Tibial nerve (tissue), 4 donors: ENCODE measurements at places on chromosomes 5 and 9.

DNA sequence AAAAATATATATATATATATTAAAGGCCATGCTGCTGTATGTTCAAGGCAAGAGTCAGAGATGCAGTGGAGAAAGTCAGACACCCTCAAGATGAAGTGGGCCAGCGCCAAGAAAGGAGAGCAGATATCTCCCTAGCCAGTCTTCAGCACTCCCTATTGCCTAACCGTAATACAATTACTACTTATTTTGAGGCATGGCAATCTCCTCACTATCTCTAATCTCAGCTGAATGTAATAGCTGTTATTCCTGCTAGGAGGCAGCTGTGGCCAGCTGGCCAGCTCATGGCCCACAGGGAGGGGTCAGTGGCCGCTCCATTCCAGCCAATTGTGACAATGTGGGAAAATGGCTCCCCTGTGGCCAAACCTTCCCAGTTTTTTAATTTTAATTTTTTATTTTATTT is 87.5 kb upstream of the FBXW11 start:
- DNase-seq, result no peak

GRCh38 chr9:6711403-6711802 is 46.4 kb upstream of the KDM4C start:
- DNase-seq, result no peak

DNA sequence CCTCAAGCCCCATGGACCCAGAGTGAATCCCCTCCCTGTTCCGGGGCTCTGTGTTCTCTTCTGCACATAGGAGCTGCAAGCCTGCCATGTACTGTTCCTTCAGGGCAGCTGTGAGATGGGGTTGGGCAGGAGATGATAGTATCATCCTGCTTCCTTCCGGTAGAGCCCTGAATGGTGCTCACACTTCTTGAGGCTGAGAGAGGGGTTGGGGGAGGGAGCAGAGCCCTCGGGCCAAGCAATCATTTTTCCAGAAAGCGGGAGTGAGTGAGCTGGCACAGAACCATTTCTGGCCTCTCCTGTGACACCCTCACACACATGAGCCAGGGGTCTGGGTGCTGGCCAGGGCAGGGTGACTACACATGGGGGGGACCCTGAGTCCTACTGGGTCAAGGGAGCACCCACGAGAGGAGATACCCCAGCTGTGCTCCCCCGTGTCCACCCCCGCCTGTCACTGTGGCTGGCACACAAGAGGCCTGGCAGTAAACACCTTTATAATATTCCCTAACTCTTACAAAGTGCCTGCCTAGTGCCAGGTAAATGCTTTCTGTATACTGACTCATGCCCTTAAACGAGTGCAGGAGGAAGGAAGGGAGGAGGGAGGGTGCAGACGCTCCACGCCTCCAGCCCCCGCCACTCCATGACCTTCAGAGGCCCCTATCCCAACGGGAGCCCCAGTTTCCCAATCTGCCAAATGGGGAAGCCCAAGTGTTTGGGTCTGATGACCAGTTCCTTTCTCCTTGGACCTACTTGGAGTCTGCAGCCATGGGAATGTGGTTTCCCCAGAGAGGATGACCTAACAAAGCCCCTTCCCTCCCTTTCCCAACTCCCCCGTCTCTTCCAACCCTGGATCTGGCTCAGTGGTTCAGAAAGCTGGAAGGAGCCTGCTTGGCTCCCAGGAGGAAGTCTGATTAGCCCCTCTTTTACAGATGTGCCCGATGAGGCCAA is 15.5 kb downstream of the AKNA start:
- no peak for DNase-seq

DNA sequence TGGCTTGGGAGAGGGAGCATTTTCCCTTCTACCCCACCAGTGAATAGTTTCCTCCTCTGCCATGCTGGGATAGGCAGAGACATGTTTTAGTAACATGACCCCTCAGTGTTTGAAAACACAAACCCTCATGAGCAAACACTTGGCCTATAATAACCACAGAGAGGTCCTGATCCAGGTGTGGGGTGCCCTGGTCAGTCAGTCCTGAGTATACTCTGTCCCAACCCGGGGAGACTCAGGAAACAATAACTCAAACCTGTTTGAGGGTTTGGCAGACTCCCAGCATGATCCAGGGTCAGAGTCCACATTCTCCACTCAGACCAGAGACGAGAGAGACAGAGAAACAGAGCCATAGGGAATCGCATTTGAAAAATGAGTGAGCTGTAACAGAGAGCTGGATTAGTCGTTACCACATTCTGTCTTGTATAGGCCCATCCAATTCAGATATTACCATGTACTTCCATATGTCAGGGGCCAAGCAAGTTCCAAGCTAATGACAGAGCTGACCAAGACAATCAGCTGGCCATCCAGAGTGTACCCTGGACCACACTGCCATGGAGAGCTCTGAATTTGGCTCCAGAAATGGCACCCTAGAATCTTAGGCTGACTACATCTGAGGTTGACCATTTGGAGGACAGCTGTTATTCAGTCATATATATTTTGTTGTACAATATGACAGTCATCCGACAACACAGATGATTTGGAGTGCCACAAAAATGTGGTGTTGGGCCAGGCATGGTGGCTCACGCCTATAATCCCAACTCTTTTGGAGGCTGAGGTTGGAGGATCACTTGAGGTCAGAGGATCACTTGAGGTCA is 4.2 kb upstream of the CA9 start:
- DNase-seq, result no peak

GRCh38 chr9:33230756-33231622 is 9.0 kb upstream of the SPINK4 start:
- DNase-seq, result no peak

DNA sequence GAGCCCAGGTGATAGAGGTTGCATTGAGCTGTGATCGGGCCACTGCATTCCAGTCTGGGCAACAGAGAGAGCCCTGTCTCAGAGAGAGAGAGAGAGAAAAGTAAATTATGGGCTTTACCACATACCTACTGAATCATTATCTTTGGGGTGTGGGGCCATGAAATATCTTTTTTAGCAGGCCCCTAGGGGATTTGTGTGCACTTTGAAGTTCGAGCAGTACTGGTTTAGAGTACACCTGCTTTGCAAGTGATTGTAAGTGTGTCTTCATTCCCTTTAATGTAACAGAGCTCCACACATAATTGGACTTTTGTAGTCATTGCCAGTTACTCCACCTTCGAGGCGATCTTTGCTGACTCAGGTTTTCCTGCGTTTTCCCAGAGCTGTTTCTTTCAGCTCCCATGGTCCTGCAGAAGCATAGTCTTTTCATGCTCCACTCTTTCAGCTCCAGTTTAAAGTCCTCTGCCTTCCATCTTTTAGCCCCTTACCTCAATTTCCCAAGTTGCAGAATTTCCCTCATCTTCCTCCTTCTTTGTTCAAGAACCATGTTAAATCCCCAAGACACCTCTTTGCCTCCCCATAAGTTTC is 24.0 kb upstream of the FRMPD1 start:
- DNase-seq, result no peak

DNA sequence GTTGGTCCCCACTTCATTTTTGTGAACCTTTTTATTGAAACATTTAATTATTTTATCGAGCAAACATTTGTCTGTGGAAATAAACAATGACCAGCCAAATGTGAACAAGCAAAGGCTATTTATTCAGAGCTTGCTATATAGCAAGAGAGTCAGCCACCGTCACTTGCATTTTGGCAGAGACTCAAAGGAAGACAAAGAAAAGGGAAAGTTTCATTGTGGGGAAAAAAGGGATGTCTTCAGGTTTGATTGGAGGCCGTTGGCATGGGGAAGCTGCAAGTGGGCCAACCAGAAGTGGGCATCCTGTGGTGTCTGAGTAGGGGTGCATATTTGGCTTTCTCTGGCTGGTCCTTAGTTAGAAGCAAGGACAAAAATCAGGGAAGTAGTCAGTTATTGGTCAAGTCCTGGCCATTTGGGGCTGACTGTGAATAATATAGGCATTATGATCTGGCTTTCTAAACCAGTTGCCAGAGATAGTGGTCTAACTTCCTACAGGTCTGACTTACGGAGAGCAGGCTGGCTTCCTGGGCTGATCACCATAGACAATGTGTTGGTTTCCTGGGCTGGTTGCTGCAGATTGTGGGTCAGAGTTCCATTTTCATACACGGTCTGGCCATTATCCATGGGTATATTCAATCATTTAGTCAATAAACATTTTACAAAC is 16.6 kb downstream of the ENC1 start:
- no peak for DNase-seq

DNA sequence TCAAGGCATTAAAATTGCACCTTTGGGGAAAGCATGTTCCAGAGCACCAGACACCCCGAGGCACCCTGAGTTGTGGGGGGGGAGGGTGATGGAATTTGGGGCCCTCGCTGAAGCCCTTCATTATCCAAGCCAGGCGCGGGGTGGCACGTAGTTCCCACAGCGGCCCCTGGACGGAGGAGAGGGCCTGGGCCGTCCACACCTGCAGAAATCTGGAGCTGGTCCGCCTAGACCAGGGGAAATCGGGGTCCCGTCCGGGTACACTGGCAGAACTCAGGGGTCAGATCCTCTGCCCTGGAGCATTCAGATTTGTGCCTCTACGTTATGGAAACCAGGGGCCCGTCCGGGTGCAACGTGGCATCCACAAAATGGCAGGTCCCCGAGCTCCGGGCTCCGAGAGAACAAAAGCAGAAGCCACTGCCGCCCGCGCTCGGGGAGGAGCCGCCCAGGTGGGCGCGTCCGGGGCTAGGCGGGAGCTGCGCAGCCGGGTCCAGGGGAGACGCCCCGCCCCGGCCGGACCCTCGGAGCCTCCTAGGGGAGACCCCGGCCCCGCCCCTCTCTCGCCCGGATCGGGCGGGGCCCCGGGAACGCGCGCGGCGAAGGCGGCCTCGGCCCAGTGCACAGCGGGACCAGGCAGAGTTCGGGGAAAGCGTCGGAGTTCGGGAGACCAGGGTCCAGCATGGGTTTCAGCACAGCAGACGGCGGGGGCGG is at the start of gene PLEKHG4B:
Gene PLEKHG4B (plus strand): TSS at position 613 of the 708 bp plus-strand sequence. CDS start 64 bp downstream, at position 677.
- DNase-seq, result no peak

GRCh38 chr9:88399966-88400365 is 11.7 kb downstream of the SPIN1 start:
- no peak for DNase-seq

GRCh38 chr9:129489838-129490582 is 130.9 kb downstream of the C9orf50 start:
- DNase-seq, result no peak

DNA sequence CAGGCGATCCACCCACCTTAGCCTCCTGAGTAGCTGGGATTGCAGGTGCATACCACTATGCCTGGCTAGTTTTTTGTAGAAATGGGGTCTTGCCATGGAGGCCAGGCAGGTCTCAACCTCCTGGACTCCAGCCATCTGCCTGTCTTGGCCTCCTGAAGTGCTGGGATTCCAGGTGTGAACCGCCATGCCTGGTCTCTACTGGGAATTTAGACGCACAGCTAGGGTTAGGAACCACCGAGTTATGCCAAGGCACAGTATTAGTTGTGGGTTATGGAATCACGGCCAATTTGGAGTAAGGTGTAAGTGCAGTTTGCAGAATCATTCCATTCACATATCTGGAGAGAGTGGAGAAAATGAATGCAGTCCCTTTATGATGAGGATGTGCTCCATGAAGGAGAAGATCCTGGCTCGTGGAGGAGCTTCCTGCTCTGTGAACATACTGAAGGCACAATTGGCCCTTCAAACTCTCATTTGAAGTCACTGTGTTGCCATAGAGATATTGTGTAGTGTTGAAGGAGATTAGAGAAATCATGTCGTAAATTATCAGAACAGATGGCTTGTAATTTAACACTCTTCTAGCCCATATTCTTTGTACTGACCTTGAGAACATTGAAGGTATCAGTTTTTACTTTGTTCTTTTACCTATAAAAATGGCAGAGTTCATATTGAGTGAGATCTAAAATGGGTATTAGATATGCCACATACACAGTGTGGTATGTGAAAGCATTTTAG is 18.8 kb downstream of the TRIO start:
- no peak for DNase-seq

- no peak for DNase-seq
Measured at GRCh38 chr5:14810928-14811572, 60.5 kb downstream of the ANKH start.

DNA sequence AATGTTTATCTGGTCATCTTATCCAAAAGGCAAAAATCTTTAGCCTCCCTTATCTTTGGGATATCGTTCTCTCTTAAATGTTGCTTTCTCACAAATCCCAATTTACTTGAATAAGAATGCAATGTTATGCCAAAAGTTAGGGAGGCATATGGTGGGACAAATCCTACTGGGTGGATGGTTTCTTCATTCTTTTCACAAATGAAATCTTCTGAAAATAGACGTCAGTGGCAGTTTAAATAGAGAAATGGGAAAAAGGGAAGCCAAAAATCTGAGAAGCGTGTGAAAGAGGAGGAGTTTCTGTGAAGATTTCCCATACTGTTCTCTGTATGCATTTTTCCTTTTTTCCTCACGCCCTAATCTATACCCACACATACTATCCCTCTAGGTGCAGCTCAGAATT is 2.5 kb upstream of the PCDHAC1 start:
- no peak for DNase-seq

- no peak for DNase-seq
Measured at GRCh38 chr9:33510262-33511183, 13.5 kb upstream of the ANKRD18B start.

- no peak for DNase-seq
Measured at GRCh38 chr9:22158271-22158670, 149.2 kb upstream of the CDKN2B start.

GRCh38 chr5:156405988-156406387 is 79.0 kb downstream of the SGCD start:
- no peak for DNase-seq

GRCh38 chr5:1003296-1003937 is 5.2 kb upstream of the NKD2 start:
- peak; percentile 34 for DNase-seq

- no peak for DNase-seq
Measured at GRCh38 chr5:82358457-82358856, 80.3 kb upstream of the RPS23 start.

DNA sequence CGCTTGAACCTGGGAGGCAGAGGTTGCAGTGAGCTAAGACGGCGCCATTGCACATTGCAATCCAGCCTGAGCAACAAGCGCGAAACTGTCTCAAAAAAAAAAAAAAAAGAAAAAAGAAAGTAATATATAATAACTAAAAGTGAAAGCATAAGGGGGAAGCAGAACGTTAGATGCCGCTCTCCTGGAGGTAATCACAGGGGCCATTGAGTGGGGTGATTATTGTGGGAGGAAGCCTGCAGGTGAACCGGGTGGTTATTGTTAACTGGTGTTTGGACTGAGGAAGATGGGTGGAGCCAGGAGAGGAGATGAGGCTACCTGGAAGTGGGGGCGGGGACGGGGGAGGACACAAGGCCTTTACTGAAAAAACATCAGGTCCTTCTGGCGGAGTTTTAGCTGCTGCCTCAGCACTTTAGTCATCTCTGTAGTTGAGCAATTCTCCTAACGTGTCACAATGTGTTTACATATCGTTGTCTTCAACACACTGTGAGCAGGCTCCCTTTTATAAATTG is 5.3 kb upstream of the TJP2 start:
- DNase-seq, result no peak
